T-helper 9 cell (primary cell): ENCODE measurements at places on chromosomes 11 and 22.

DNA sequence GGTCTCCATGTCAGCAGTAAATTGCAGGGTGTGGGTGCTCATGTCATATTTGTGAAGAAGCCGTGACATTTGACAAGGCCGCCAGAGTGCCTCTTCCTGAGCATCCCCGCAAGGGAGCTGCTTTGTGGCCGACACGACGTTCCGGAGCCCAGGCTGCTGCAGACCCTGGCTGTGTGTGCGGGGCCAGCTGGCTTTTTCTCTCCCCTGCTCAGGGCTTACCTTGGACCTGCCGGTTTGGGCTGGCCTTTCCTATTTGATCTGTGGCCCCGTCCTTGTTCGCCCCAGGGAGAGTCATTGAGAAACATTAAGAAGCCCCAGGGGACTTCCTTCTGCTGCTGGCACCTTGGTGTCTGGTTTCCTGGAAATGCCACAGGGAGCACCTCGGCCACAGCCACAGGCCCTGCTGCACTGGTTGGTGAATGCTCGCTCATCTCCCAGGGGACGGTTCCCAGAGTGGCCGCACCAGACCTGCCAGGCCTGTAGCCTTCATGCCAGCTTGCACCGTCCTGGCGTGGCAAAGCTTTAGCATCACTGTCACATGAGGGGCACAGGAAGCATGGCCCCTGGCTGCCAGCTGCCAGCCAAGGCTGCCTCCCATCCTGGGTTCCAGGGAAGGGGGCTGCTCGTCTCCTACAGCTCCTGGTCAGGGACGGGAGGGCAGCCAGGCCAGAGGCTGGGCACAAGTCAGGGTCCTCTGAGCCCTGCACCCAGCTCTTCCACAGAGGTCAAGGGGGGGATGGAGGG lies 5.4 kb downstream of the GRK2 start:
- DNase-seq, result peak; percentile 45

DNA sequence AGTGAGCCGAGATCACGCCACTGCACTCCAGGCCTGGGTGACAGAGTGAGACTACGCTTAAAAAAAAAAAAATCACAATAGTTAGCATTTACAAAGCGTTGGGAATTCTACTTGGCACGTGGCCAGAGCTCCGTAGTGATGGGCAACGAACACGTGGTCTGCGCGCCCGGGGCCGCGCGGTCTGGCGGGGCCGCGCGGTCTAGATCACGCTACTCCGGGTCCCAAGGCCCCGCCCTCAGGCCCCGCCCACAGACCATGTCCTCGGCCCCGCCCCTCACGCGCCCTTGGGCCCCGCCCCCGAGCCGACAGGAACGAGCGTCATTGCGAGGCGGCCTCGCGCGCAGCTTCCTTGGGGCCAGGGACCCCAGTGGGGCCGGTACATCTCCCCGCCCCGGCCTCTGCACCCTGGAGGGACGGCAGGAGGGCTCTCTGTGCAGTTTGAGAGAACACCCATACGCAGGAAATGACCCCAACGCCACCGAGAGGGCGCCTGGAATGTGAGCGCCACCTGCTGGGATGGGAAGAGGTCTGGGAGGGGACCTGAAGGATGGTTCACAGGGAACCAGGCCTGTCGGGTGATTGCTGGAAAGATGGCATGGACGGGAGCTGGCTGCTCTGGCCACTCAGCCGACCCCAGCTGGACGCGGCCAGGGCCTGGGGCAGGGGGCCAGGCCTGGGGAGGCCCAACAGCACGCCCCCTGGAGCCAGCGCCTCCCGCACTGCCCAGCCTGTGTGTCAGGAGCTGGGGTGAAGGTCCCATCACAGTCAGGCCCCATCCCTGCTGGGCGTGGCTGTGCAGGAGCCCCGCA lies 2.0 kb upstream of the PTDSS2 start:
- peak; percentile 98 for DNase-seq

DNA sequence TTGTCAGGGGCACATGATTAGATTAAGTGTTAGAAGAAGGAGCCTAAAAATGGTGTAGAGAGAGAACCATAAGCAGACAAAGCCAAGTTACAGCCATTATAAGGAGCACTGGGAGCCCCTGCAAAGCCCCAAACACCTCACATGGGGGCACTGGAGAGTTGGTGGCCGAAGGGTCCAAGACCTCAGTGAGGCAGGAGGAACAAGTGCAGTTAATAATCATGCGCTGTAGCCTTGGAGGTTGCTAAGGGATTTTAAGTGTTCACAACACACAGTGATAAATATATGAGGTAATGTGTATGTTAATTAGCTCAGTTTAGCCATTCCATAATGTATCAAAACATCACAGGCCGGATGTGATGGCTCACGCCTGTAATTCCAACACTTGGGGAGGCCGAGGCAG lies 54.4 kb upstream of the JAM3 start:
- DNase-seq, result no peak

GRCh38 chr11:2732261-2732939 lies 32.6 kb upstream of the KCNQ1OT1 start:
- DNase-seq, result no peak

- DNase-seq, result peak; percentile 3
These were observed 199.9 kb downstream of the DSCAML1 start for GRCh38 chr11:117597071-117597470.

DNA sequence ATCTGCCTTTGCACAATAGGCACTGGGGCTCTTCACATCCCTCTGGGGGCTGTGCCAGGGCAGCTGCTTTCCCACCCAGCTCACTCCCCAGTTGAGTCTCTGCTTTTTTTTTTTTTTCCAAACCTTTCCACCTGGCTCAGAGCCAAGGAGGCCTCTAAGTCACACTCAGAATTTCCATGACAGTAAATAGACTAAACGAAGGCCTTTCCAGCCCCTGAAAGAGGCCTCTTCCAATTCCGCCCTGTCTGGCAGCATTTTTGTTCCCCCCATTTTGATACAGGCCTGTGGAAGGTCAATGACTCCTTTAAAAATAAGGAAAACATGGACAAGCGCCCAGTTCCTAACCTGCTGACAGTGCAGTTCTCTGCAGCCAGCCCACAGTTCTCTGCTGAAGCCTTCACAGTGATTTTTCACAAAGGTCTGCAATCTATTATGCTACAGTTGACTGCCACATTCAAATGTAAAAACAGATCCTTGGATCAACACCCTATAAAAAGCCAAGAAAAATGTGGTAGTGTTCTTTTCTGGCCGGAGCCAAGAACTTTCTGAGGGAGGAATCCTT lies 107.5 kb upstream of the SESN3 start:
- no peak for DNase-seq

DNA sequence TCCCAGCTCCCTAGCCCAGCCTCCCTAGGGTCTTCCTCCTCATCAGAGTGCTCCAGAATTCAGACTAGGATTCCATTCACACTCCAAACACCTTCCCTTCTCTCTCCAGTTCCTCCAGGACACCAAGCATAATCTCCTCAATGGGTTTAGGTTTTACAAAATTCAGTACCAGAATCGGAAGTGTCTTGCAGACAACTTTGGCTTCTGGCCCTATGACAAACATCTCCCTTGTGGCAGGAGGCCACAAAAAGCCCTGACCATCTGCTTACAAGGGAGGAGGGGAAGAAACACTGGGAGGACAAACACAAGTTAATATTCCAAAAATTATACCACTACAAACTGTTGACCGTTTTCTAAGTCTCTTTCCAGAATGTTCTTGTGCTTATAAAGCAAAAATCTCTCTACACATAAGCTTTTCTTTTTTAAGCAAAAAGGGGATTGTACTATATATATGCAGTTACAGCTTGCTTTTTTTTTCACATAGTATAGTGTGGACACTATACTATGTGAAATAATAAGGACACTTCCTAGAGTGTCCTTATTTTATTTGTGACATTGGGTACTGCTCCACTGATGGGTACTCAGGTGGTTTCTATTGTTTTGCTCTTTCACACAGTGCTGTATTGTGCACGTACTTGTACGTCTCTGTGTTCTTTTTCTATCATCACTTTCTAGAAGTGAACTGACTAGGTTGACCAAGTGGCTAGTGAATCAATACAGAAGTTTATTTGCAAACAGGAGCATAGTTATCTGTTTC lies 78.7 kb downstream of the BDNF start:
- DNase-seq, result no peak

DNA sequence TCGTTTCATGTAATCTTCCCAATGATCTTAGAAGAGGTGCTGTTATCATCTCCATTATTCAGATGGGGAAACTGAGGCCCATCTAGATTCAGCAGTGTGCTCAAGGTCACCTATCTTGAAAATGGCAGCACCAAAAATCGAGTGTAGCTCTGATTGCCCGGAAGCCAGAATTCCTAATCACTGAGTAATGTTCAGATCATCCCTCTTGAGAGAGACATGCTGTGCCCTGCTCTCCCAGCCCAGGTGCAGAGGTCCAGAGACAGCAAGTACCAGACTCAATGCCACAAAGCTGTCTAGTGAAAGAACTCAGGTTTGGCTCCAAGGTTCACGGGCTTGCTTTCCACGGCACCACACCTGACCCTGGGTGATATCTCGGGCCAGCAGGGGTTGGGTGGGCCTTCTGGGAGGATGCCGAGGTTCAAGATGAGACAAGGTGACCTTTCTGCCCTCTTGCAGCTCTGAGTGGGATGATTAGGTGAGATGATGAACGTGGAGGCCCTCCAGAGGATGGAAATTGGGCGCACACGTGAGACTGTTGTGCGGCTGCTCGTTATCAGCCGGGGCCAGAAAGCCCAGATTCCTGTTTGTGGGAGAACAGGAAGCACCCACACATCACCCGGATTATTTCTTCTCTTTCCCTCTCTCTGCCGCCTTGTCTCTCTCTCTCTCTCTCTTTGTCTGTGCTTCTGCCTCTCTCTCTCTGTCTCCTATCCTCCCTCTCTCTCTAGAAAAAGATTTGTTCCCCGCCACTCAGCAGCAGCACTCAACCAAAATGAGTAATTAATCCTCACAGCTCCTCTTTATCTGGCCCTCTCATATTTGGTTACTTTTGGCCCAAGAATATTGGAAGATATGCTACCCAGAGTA lies 19.0 kb upstream of the RASD2 start:
- DNase-seq, result no peak

DNA sequence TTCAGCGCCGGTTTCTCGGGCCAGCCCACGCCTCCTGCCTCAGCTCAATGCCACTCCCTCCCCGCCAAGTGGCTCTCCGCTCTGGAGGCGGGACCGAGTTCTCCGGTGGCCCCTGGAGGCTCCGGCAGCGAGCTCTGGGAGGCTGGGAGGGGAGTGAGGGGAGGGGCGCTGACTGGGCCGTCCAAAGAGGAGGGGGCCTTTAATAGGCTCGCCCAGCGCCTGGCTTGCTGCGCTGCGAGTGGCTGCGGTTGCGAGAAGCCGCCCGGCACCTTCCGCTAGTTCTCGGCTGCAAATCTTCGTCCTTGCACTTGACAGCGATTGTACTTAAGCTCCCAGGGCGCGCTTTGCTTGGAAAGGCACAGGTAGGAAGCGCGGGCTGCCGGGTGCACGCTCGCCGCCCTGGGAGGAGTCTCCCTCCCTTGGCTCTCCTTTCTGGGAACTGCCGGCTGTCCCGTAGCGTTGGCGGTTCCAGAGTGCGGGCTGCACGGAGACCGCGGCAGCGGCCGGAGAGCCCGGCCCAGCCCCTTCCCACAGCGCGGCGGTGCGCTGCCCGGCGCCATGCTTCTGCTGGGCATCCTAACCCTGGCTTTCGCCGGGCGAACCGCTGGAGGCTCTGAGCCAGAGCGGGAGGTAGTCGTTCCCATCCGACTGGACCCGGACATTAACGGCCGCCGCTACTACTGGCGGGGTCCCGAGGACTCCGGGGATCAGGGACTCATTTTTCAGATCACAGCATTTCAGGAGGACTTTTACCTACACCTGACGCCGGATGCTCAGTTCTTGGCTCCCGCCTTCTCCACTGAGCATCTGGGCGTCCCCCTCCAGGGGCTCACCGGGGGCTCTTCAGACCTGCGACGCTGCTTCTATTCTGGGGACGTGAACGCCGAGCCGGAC lies at the start of gene ADAMTS15:
Gene ADAMTS15 (plus strand): TSS at position 230 of the 894 bp plus-strand sequence. CDS start 329 bp downstream, at position 559.
- no peak for DNase-seq

DNA sequence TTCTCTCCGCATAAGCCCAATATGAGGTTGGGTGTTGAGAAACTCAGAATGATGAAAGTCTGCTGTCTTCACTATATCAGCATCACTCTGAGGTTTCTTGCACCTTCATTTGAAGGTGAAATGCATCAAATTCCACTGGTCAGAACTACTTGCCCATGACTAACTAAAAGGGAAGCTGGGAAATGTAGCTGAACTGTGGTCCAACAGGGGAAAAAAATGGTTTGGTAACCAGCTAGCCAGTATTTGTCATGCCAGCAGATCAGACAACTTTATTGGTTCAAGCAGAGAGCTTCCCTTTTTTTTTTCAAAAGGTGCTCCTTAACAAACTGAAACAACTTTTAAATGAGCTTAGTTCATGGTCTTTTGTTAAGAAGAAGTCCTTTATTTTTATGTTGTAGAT lies 14.2 kb upstream of the PIK3C2A start:
- DNase-seq, result no peak

DNA sequence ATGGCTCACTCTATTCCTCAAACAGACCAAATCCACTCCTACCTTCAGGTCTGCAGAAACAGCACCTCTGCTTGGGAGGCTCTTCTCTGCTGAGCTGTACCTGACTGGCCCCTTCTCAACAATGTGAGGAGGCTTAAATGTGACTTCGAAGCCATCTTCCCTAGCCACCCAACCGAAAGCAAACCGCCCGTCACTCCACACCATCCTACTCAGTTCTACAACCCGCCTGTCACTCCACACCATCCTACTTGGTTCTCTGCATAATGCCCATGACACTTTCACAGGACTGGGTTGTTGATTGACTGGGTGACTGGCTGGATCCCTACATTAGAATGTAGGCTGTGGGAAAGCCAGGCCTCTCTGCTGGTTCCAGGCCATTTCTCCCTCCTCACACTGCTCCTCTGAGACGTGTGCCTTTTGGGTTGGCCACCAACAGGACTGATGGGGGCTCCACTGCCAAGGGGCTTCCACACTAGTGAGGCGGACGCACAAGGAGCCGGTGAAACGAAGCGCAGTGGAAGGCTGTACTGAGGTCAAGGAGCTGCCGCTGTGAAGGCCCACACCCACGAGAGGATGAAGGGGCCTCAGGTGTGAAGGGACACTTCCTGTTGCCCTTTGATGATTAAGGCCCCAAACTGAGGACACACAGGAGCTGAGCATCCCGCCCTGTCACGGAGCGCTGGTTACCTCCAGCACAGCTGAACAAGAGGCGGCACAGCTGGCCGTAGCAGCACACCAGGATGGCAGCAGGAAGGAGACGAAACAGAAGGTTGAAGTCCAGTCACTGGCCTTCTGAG lies 47.5 kb upstream of the SPATA19 start:
- DNase-seq, result no peak

GRCh38 chr11:40293655-40294348 lies 1165.7 kb downstream of the LRRC4C start:
- DNase-seq, result no peak

GRCh38 chr11:97687111-97687510 lies 1297.3 kb downstream of the JRKL start:
- DNase-seq, result no peak
